ENCODE measurements at places on chromosomes 2 and 18.

DNA sequence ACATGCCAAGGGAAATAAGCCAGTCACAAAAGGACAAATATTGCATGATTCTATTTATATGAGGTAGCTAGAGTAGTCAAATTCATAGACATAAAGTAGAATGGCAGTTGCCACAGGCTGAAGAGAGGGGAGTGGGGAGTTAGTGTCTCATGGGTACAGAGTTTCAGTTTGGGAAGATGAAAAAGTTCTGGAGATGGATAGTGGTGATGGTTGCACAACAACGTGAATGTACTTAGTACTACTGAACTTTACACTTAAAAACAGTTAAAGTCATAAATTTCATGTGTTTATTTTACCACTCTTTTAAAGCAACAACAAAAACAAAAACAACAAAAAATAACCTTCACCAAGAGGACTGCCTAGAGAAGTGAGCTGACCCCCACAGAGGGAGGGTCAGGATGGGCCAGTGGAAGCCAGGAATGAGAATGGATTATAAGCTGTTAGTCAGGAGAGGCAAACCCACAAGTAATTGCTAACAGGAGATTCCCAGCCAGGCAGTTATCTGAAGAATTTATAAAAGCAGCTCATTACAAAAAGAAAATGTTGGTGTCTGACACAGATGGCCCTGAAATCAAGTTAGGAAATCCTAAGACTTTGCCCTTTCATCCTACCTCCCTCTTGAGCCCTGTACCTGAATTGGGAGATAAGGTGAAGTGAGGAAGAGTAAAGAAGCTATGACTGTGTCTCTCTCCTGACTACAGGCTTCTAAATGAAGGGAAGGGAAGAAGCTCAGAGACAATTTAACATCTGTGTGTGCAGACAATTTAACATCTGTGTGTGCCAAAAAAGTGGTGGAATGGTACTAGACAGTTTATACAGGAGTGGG, 263.4 kb downstream of the PDE11A start:
- no peak for DNase-seq

DNA sequence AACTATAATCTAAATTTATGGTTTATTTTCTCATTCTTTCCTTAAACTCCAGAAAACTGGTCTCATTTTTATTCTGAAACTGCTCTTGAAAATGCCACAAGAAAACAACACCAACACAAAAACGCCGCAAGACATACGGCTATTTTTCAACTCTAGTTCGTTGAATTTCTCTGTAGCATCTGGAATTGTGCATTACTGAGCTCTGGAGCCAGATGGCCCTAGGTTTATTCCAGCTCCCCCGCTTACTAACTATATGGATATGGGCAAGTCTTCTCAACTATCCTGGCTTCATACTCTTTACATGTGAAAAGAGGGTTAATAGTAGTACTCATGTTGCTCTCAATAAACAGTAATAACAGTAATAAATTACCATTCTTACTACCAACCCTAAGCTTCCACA, 19.9 kb downstream of the FAM98A start:
- DNase-seq = no peak

DNA sequence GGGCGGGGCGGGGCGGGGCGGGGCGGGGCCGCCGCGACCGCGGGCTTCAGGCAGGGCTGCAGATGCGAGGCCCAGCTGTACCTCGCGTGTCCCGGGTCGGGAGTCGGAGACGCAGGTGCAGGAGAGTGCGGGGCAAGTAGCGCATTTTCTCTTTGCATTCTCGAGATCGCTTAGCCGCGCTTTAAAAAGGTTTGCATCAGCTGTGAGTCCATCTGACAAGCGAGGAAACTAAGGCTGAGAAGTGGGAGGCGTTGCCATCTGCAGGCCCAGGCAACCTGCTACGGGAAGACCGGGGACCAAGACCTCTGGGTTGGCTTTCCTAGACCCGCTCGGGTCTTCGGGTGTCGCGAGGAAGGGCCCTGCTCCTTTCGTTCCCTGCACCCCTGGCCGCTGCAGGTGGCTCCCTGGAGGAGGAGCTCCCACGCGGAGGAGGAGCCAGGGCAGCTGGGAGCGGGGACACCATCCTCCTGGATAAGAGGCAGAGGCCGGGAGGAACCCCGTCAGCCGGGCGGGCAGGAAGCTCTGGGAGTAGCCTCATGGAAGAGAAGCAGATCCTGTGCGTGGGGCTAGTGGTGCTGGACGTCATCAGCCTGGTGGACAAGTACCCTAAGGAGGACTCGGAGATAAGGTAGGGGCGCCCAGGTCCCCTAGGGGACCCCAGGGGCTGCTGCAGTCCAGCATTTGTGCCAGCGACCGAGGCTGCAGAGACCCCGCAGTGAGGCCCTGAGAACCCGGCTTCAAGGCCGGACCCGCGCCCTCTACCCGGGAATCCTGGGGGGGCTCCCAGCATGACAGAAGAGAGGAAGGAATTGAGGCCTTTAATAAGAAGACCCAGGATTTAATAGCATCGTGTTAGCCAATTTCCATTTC, at the start of gene KHK:
TSS of gene KHK (plus strand) at position 49 of the 870 bp plus-strand sequence. CDS start at position 537, 488 bp downstream.
- peak; percentile 43 for DNase-seq

GRCh38 chr2:149442346-149442745, 112.0 kb downstream of the LYPD6 start:
- DNase-seq = no peak

DNA sequence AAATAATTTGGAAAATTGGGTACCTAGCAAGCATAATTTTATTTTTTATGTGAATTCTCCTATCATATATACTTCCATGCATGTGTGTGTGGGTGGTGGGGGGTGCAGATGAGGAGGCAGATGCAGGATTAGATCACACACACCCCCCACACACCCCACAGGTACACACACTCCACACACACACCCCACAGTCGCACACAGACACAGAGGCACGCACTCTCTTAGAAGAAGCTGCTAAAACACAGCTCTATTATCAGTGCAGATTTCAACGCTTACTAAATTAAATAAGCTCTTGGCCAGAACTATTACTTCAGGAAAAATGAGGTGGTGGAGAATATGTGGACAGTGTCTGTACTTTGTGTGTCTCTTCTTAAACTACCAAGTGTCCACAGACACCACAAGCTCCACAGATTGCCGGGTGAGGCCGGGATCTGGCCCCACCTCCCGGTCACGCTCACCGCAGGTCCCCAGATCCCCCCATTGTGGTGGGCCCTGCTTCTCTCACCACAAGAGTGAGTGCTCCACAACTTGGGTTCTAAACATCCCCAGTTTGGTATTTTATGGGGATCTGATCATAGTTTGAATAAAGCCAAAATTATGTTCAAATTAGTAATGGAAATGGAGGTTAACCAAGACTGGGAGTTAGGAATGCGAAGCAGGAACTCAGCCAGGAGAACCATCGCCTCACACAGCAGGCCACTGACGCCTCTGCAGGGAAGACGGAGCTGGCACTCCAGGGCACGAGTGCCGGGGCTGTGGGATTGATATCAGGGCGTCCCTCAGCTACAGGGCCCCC, 102.1 kb downstream of the PXDN start:
- DNase-seq = peak; percentile 24

DNA sequence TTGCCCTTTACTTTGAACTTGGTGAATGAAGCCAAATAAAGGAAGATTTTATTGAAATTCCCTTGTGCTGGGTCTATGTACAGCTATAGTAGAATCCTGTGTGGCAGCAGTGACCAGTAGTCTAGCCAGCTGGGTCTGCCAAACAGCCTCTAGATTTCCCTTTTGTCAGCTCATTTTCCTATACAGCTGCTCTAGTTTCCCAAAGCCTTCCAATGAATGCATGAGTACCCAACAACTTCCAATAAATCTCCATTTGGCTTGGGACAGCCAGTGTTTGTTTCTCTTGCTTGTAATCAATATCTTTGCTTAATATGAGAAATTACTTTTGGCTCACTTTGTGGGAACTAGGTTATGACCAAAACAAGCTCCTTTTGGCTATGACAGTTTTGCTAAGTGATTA, 43.6 kb downstream of the SCN9A start:
- DNase-seq = no peak

GRCh38 chr2:53989210-53989862, 18.5 kb upstream of the PSME4 start:
- no peak for DNase-seq

DNA sequence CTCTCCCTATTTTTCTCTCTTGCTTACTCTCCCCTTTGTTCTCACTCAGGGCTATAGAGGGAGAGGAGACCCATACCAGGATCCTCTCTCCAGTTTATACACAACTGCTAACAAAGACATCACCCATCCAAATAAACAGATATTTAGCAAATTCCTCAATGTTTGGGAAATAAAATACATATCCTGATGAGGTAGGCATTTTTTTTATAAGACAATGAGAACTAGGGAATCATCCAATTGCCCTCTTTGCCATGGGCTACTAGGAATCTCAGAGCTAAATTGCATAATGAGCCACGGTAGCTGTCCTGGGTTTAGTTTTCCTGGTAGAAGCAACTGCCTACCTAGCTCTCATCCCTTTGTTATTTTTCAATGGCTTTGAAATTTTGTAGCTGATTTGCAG, 27.1 kb downstream of the CAPN14 start:
- DNase-seq = no peak

- DNase-seq = no peak
These were observed 128.7 kb downstream of the XIRP2 start for GRCh38 chr2:167017021-167017420.

DNA sequence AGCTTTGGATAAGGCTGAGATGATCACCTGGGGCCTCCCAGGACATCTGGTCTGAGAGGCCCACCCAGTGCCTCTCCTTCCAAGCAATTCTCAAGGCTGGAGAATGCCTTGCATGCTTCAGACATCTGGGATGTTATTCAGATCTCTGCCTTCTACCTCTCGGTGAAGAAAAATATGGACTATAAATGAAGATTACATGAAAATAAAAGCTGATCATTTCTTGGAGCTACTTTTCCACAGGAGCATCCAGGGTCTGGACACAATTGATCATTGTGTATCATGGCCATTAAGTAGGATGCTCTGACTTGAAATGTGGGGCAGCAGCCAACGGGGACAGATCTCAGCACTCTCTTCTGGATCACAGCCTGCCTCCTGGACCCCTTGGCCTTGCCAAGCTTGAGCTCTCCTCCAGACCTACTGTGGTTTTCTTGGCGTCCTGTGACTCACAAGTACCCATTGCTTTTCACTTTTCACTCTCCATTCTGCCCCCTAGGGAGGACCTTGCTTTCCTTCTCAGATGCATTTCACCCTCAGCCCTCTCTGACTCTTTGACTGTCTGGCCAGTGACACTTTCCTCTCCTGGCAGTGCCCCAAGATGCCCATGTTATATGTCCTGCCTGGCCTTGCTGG, 203.1 kb downstream of the INSIG2 start:
- peak; percentile 16 for DNase-seq

GRCh38 chr2:230043461-230043860, 25.3 kb downstream of the SLC16A14 start:
- no peak for DNase-seq

GRCh38 chr18:43662657-43663056, 385.4 kb upstream of the SYT4 start:
- peak; percentile 87 for DNase-seq

DNA sequence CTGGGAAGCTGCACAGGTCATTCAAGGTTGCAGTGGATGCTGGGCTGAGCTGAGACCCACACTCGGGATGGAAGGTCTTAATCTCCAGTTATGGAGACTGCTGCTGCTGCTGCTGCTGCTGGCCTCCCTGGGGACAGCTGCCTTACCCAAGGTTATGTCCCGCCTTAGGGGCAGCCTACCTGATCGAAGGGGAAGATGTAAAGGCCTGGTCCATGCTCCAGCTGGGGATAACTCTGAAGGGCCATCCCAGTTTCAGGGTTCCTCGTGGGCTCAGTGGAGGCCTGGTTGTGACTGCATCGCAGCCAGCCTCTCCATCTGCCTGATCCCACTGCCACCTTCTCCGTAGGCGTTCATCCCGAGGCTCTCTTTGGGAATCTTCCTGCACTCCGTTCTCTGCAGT, 33.0 kb downstream of the RHOB start:
- DNase-seq = no peak

DNA sequence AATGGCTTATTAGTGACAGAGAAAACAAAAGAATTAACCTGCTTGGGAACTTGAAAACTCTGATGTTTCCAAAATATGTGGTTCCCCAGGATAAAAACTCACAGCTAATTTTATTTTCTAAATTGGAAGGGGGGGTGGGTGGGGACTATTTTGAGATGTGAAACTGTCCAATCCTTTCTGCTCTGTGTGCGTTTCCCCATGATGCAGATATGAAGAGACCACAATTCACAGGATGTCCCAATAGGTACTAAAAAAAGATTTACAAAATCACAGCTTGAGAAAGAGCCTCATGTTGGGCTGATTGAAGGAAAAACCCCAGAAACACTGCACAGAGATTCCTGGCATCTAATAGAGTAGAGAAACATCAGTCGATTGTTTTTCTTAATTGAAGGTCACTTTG, 273.2 kb downstream of the ARHGAP15 start:
- no peak for DNase-seq

- DNase-seq = no peak
These were observed 64.5 kb downstream of the RRM2 start for GRCh38 chr2:10186868-10187535.

GRCh38 chr2:118710481-118710880, 137.0 kb downstream of the EN1 start:
- DNase-seq = no peak

DNA sequence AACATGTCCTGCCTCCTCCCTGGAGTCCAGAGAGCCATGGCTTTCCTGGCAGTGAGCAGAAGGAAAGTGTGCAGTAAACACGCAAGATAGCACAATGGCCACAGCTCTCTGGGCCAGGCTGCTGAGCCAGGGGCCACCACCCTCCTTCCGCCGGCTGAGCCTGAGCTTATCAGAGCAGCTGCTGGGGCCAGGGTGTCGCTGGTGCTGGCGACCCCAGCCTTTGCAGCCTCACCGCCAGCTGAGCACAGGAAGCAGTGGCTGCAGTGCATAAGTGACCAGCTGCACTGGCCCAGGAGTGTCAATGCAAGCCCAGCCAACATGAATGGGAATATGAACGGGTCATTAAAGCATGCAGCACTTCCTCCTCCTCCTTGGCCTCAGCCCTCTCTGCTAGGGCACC, 172.0 kb downstream of the ZFP36L2 start:
- no peak for DNase-seq

GRCh38 chr18:9810299-9810698, 75.5 kb upstream of the TXNDC2 start:
- no peak for DNase-seq

GRCh38 chr2:170177950-170178781, at the start of gene MYO3B:
TSS of gene MYO3B (plus strand) at chr2:170178147. CDS start at chr2:170178288, 141 bp downstream.
- DNase-seq = no peak

DNA sequence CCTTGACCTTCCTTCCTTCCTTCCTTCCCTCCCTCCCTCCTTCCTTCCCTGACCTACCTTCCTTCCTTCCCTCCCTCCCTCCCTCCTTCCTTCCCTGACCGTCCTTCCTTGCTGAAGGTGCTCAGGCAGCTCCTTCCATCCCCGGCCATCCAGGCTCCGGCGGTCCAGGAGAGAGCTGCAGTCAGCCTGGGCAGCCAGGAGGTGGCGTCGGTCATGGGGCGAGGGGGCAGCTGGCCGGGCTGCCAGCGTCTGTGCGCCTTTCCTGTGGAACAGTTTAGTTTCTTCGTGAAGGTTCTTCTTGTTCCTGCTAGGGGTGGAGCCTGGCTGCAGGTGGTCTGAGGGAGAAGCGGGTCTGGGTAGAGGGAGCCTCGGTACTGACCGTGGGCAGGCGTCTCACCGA, 15.7 kb downstream of the GPR35 start:
- DNase-seq = peak; percentile 13

GRCh38 chr2:11389551-11390398, 45.3 kb upstream of the ROCK2 start:
- DNase-seq = peak; percentile 63
